SK-N-SH treated with all-trans-retinoic acid at 6 μM for 48 hours (cell line): ENCODE measurements at places on chromosomes 11 and 22.

GRCh38 chr11:25981998-25982397 is 349.9 kb upstream of the ANO3 start:
- ATAC-seq, result peak; percentile 92

GRCh38 chr11:10305262-10305963 is 540 bp downstream of the ADM start:
- ATAC-seq, result peak; percentile 27

DNA sequence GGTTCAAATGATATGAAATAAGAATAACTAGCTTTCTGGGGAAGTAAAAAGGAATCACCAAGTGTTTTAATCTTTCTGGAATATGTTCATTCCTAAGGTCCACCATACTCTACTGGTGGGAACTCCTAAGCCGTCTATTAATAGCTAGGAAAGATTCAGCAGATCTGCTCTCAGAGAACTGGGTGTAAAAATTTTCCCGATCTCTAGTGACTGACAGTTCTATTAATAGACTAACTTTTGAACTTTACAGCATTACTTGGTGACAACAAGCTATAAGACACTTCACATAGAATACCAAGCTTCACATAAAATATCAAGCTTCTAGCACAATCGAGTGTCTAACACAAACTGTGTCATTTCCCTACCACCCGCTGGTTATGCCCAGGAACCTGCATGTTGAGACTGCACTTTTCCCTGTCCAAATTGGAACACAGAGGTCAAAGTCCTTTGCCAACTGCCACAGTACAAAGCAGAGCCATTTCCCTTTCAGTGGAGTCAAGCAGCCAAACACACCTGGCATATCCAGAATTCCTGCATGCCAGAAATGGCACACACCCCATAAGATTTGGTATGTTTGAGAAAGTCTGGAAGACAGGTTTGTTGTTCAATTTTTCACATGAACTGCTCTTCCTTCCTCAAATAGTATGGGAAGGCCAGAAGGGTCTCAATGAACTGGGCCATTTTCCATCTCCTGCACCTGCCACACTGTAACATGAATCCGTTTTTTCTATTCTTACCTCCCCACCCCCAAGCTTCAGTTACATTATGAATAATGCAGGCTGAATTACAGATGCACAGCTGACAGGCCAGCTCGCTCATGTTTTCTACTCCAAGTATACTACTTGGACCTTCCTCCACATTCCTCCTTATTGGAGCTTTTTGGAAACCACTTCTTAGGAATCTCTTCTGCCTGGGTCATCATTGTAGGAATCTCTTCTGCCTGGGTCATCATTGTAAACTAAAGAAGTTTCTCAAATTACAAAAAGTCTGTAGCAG is 3.7 kb downstream of the OSBP start:
- no peak for ATAC-seq

DNA sequence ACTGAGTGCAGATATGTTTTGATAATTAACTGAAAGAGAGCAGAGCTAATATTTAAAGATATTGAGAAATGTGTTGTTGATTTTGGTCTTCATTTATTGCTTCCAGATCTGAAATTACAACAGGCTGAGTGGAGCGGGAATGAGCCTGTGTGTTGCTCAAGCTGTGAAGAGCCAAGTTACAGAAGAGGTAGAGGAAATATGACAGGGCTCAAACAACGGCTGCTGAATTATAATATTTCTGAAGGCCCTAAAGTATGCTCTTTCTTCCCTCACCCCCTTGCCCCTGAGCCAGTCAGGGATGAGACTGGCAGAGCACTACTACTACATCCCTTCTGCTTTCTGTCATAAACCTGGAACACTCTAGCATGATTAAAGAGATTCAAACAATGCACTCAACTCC is 115.6 kb downstream of the FANCF start:
- ATAC-seq, result peak; percentile 36; the same call in 2 of the 3 replicates

GRCh38 chr22:39546889-39547586 is 14.5 kb upstream of the RPS19BP1 start:
- peak; percentile 66 for ATAC-seq
